Hematopoietic multipotent progenitor cell treated with erythropoietin and hydrocortisone succinate and interleukin-3 and kit ligand, for 8 days (in vitro differentiated cells): ENCODE measurements at places on chromosomes 5 and 9.

DNA sequence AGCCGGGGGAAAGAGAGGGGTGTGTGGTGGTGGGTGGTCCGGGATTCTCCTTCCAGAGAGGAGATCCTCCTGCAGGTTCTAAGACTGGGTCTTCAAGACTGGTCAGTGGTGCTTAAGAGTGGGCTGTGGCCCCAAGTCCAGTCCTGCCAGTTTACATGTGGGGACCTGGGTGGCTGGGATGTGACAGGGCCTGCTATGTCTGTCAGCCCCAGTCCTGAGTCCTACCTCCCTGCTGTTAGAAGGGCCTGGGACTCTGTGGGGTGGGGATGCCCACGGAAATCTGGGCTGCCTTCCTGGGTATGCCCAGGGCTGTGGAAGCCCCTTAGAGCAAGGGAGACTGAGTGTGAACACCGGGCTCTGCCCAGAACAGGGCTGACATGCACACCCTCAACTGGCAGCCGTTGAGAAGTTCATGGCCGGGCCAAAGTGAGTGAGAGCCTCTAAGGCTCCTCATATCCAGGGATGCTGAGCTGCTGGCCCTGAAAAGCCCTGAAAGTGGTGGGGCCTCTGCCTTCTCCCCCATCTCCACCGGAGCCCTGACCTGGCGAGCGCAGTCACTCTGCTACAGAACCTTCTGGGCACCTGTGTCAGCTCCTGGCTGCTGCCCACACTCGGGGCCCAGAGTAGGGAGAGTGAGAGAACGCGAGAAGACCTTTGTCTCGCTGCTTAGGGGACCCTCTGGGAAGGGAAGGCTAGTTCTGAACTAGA lies 1.7 kb downstream of the PHF2 start:
- DNase-seq = peak; percentile 24

DNA sequence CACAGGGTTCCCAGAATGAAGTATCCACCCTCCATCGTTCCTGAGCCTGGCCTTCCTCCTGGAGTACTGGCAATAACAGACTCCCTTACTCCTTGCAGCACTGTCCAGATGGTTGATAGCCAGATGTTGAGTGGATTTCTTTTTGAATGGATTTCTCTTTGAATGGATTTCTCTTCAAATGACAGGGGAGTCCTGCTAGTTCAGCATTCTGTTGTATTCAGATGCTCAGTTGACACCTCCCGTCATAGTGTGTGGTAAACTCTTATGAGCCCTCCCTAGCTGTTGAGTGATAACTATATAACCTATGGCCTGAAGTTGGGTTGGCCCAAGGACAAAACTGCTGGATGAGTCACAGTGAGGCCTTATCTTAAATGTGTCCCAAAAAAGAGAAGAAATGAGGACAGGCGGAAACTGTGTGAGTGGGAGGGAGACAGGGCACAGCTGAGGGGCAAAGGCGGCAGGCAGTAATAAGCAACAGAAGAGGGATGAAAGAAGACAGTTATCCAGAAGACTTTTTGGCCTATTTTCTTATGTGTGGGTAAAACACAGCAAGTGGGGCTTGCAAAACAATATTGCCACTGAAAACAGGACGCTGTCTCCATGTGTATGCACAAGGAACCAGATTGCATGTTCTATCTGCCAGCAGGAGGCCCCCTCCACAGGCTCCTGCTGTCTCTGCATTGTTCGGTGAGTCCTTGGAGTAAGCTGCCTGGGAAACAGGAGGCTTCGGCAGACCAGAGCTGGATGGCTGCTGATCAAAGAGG lies 209.5 kb upstream of the S1PR3 start:
- peak; percentile 56 for DNase-seq

DNA sequence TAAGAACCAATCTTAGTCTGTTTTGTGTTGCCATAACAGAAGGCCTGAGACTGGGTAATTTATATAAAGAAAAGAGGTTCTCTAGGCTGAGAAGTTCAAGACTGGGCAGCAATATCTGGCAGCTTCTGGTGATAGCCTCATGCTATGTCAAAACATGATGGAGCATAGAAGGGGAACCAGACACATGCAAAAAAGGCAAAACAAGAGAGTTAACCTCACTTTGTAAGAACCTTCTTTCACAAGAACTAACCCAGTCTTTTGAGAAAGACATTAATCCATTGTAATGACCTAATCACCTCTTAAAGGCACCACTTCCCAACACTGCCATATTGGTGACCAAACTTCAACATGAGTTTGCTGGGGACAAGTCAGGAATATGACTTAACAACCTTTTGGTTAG lies 37.3 kb downstream of the FSD1L start:
- no peak for DNase-seq

DNA sequence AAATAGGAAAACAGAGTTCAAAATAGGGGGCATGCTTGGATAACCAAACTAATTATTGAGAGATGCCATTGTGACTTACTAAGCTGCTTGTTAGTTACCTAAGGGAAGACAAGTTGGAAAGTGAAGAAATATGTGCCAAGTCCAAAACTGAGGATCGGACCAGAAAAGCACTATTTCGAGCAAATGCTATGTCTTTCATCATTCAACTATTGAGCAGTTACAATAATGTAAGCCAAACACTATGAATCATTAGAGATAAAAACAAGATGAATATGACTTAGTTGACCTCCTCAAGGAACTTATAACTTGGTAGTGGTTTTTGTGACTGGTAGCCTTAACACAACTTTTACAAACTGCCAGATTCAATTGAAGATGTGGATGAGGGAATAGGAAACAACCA lies 240.6 kb upstream of the MPDZ start:
- DNase-seq = no peak

GRCh38 chr5:54302267-54302687 lies 8.1 kb downstream of the ARL15 start:
- peak; percentile 15 for DNase-seq

- DNase-seq = peak; percentile 30
These were observed 731 bp downstream of the PRR16 start for GRCh38 chr5:120464627-120465435.

- DNase-seq = no peak
These were observed 33.3 kb upstream of the SPATA31D4 start for GRCh38 chr9:81894891-81895290.

GRCh38 chr5:154683101-154683880 lies 71.9 kb upstream of the LARP1 start:
- DNase-seq = no peak

DNA sequence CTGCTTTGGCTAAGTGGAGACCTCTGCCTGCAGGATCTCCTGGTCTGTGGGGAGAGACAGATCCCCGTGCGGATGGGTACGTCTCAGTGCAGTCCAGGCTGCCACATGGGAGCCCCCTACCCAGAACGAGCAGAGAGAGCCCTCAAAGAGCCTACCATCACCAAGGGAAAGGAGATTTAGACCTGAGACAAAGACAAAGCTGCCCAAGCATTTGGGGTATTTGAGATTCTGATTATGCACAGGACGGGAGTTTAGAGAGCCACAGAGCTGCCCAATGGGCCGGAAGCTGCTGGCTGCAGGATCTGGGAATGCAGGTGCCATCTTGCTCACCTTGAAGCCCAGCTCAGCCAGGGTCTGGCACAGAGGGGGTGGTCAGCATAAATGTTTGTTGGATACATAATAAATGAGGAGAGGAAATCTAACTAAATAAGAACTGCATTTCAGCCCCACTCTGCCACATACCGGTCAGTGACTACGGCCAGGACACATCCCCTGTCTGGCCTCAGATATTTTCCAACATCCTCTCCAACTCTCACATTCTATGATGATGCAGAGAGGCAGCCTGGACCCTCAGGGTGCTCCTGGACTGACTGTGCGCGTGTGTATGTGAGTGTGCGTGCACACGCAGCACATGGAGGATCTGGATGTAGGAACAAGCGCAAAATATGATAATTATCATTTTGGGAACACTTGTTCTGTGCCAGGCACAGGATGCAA lies 157.8 kb downstream of the FGF18 start:
- DNase-seq = no peak

DNA sequence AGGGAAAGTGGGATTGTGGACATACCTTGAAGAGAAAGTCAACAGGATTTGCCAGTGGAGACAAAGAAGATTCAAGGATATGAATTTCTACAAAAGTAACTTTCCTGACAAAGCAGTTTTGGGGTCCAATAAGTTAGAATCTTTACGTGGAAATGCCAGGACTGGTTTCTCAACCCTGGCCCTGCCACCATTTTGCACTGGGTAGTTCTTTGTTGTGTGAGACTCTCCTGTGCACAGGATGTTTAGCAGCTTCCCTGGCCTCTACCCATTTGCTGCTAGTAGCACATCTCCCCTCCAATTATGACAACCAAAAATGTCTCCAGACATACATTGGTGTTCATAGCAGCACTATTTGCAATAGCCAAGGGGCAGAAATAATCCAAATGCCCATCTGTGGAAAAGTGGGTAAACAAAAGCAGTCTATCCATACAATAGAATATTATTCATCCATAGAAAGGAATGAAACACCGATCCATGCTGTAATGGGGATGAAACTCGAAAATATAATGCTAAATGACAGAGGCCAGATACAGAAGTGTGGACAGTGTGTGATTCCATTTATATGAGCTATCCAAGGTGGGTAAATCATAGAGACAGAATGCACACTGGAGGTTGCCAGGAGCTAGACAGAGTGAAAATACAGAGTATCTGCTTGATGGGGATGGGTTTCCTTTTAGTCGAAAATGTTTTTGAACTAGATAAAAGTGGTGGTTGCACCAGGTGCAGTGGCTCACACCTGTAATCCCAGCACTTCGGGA lies 91.4 kb downstream of the NSUN2 start:
- DNase-seq = no peak

DNA sequence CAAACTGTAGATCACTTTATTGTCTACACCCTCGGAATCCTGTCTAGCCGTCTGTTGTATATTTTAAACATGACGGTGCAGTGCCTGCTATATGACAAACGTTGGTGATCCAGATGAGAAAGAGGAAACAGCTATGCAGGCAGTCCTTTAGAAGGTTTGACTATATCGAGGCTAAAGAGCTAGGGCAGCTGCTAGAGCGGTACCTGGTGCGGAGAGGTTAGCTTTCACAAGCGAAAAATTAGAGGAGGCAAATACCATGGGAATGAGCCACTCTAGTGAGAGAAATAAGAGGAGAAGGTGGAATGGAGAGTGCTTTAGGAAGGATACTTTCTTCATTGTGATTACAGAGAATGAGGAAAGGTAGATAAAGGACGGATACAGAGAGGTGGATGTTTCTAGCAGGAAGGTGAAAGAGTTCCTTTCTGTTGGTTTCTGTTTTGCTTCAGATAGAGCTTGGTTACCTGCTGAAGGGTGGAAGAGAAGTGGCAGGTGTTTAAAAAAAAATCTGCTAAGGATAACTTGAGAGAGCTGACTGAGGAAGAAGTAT lies 959 bp upstream of the FBXL17 start:
- no peak for DNase-seq

DNA sequence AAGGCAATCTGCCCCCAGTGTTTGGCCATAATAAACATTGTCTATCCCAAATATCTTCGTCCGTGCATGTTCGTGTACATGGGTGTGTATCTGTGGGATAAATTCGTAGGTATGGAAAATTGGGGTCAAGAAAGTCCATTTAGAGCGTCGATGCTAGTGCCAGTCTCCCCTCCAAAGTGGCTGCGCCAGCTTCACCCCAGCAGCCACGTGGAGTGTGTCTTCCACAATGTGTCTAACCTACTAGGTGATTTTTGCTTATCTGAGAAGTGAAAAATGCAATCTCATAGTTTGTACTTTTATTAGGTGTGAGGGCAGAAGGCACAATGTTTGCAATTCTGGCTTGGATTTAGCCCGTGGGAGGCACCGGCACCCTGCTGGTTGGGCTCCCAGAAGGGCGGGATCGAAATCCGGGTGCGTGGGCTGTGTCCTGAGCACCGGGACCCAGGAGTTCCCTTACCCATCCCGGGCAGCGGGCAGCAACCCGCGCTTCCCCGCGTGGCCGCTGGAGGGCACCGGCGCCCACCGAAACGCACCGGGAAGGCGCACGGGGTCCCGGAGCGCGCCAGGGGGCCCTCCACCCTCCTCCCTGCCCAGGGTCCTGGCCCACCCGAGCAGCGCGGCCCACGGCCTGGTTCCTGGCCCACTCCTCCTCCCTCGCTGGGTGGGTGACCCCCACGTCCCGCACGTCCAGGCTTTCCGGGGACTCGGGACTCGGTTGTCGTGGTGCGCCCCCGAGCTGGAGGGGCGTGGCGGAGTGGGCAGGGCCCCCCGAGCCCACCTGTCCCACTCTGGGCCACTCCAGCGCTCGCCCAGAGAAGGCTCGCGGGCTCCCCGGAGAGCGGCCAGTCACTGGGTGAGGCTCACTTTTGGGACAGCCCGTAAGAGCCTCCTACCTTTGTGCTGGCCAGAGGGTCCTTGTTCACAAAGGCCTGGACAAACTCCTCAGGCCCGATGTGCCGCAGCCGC lies 55.4 kb upstream of the RNF130 start:
- peak; percentile 8 for DNase-seq

- no peak for DNase-seq
These were observed 87.9 kb downstream of the ANKH start for GRCh38 chr5:14783691-14784090.

GRCh38 chr5:136054142-136055019 lies 25.6 kb downstream of the TGFBI start:
- no peak for DNase-seq

- no peak for DNase-seq
These were observed 71.5 kb downstream of the ZNF474 start for GRCh38 chr5:122200865-122201264.
